SJSA1 (cell line): ENCODE measurements at places on chromosomes 7 and 10. TPM values are rescaled to one million over a fixed set of nuclear protein-coding genes. Genes with fewer than 3 reads are reported as not detected.

SMKR1 gene
- total RNA-seq: 1.7 TPM in 1 of 2 replicates, not detected in the other

ZNF853 gene
- 0.08 TPM in 1 of 2 replicates, not detected in the other for total RNA-seq

GIMAP7 gene
- total RNA-seq: not detected in 2 replicates

ADARB2 gene
- not detected in 2 replicates for total RNA-seq

ZCWPW1 gene
- 1.1 and 1.2 TPM in 2 replicates for total RNA-seq

SLF2 gene
- 31.4 and 50.1 TPM in 2 replicates for total RNA-seq

TMEM270 gene
- total RNA-seq: not detected in 2 replicates

PKD2L1 gene
- total RNA-seq: not detected in 2 replicates

UBE2D4 gene
- 12.1 and 13.0 TPM in 2 replicates for total RNA-seq

NXPH1 gene
- not detected in 2 replicates for total RNA-seq

PRSS37 gene
- not detected in 2 replicates for total RNA-seq

YKT6 gene
- 51.3 and 111 TPM in 2 replicates for total RNA-seq

ASL gene
- total RNA-seq: 37.4 and 57.3 TPM in 2 replicates

FGL2 gene
- total RNA-seq: 0.11 TPM in 1 of 2 replicates, not detected in the other

TMEM140 gene
- 1.1 and 2.2 TPM in 2 replicates for total RNA-seq

ADAP1 gene
- 3.5 TPM in 1 of 2 replicates, not detected in the other for total RNA-seq

SKAP2 gene
- total RNA-seq: 8.8 and 16.4 TPM in 2 replicates

CALY gene
- total RNA-seq: not detected in 2 replicates

TMEM139 gene
- not detected in 2 replicates for total RNA-seq

KEL gene
- total RNA-seq: 1.1 and 5.1 TPM in 2 replicates

ZNF438 gene
- 5.2 and 6.5 TPM in 2 replicates for total RNA-seq

FAM237B gene
- not detected in 2 replicates for total RNA-seq

PLPP4 gene
- 12.5 and 13.8 TPM in 2 replicates for total RNA-seq

MCM10 gene
- 37.5 and 39.3 TPM in 2 replicates for total RNA-seq
